ENCODE measurements at places on chromosomes 3 and 15. TPM values are rescaled to one million over a fixed set of nuclear protein-coding genes. Genes with fewer than 3 reads are reported as not detected.
A peak's percentile ranks its signal among the peaks of the same experiment; 100 is the strongest.

DNA sequence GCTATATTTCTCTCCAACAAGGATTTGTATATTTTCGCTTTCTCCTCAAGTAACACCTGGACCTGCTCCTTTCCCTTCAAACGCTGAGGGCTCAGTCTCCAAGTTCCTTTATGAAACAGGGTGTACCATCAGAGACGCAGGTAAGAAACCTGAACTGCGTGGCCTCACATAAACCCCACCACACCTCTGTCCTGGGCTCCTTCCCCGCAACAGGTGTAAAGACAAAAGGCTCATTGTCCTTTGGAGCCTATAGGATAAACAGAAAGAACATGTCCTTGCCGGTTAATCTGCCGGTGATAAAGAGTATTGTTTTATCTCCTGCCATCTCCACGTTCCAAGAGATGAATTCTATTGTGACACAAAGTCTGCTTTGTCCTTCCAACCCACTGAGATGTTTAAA, 111.8 kb upstream of the ADAMTS9 start:
- no peak for DNase-seq

- no peak for DNase-seq
These were observed 27.2 kb downstream of the ABI3BP start for GRCh38 chr3:100966049-100966491.

DNA sequence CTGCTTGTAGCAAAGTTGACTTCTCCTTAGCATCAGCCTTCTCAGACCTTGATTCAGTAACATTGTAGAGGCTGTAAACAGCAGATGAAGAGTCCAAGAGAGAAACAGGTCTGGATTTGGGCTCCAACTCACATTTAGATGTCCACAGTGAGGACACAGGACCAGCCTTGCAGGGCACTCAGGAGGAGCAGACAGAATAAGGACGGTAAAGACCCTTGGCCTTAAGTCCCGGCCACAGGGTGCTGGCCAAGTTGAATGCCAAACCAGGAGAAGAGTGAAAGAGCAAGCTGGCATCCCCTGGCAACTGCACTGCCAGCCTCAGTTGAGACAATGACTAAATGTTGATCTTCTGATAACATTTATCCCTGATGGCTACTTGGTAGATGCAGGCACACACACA, 136.3 kb downstream of the LRRK1 start:
- no peak for DNase-seq

The TMEM45A gene
- 53.1 TPM for total RNA-seq

- DNase-seq = no peak
These were observed 63.0 kb upstream of the TAMM41 start for GRCh38 chr3:11909726-11910125.

DNA sequence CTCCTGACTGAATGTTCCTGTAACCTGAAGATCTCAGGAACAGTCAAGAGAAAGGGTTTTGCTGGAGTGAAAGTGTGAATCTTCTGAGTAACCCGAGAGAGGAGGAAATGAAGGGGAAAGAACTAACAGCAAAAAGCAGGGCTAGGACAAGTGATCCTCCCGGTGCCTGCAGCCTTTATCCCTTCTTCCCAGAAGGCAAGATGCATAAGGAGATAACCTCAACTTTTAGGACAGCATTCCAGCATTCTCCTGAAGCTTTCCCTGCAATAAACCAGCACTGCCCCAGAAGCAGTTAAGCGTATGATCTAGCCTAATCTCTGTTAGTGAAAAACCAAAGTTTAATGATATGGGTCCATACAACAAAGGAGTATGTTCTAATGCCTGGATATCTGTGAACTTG, 298.8 kb downstream of the MEX3B start:
- DNase-seq = no peak

DNA sequence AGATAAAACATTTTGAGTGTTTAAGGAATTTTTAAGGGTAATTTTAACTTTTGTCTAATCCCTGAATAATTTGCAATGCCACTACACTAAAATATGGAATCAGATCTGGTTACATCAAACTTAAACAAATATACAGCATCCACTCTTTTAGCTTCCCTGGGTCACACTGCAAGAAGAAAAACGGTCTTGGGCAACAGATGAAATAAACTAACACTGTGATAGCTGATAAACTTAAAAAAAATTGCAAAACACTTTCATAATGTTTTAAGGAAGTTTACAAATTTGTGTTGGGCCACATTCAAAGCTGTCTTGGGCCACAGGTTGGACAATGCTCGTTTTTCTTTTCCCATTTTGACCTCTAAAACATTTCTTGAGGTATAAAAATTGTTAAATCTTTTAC, 34.3 kb downstream of the CCDC66 start:
- peak; percentile 63 for DNase-seq

The ERC2 gene
- 0.43 TPM for total RNA-seq

The RCN2 gene
- 72.1 TPM for total RNA-seq

The ETV5 gene
- total RNA-seq = 54.8 TPM

The SLC28A2 gene
- total RNA-seq = not detected

- no peak for DNase-seq
These were observed 46.3 kb upstream of the EIF3J start for GRCh38 chr15:44490622-44491021.

DNA sequence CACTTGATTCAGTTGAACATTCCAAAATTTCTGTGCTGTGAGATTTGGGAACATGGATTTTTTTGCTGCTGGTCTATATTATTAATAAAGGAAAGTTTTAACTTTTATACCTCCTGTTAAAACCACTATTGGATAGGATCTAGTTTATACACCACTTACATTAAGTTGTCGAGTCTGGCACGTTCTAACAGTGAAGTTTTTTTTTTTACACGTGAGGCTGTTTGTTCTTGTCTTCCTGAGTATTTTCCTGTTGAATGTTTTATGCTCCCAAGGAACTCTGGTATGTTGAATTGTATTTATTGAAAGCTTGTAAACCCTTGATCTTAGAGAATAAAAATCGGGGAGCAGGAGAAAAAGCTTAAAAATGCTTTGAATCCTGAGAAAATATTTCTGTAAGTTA, 338.8 kb downstream of the RBMS3 start:
- no peak for DNase-seq

DNA sequence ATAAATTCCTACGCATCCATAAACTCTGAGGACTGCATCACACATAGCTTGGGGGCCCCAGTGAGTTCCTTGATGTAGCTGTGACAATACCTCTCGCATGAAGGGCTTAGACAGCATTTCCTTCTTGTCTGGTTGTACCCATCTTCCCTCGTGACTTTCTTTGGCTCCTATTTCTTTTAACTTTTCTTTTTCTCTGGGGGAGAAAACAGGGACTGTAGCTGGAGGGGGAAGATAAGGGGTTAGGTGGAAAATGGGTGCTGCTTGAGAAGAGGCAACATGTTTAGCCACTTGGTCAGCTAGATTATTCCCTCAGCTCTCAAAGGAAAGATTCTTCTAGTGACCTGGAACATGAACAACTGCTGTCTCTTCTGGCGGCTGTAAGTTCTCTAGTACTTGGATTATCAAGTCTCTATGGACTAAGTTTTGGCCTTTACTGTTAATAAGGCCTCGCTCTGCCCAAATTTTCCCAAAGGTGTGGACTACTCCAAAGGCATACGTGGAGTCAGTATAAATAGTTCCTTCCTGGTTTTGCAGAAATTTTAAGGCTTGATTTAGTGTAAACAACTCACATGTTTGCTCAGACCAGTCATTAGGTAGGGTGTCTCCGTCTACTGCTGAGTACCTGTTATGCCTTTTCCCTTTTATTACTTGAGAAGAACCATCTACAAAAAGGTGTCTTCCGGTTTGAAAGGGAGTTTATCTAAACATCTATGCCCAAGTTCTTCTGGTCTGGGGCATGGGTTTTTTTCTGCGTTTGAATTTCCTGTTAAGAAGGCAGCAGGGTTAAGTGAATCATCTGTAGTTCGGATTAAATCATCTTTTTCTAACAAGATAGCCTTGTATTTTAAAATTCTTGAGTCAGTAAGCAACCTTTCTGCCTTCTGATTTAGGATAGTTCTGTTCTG, 21.0 kb upstream of the ATG7 start:
- no peak for DNase-seq

The PML gene
- 49.6 TPM for total RNA-seq

The GSK3B gene
- 83.8 TPM for total RNA-seq
